Femur (tissue), 1 donor: ENCODE measurements at places on chromosomes 5 and 9.

DNA sequence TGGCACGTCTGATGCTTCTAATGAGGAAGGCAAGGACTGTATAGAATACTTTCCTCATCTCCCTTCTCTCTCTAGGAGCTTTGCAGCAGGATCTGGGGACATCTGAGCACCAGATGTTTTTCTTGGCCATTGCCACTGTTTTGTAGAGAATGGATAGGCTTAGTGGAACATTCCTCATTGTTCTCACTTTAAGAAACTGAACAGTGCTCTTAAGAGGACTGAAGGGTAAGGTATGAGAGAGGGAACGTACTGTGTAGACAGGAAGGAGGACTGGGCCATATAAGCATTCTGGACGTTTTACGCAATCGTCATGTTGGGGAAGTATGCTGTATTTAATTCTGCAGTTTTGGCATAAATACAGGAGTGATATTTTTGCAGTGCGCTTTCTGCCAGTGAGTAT is 70.6 kb downstream of the SMARCA2 start:
- DNase-seq = peak; percentile 62

- no peak for DNase-seq
Measured at GRCh38 chr5:93584596-93585040, 1.6 kb downstream of the NR2F1 start.

- no peak for DNase-seq
Measured at GRCh38 chr5:109692852-109693251, 3.1 kb downstream of the MAN2A1 start.

GRCh38 chr5:10468256-10468655 is 26.6 kb downstream of the ROPN1L start:
- no peak for DNase-seq

DNA sequence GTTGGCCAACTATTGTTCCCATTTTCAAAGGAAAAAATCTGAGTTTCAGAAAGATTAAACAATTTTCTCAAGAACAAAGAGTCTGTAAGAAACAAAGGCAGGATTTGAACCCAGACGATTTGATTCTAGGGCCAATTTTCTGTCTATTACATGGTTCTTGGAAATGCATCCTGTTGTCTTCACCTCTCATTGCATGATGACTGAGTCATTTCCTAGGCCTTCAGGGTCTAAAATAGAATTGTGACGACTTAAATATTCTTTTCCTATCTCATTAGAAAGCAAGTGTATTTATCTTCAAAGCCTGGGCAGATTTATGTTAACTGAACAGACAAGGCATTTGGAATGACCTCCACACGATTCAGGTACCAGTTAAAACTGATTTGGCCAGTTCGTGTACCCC is 512.9 kb downstream of the NTRK2 start:
- no peak for DNase-seq

DNA sequence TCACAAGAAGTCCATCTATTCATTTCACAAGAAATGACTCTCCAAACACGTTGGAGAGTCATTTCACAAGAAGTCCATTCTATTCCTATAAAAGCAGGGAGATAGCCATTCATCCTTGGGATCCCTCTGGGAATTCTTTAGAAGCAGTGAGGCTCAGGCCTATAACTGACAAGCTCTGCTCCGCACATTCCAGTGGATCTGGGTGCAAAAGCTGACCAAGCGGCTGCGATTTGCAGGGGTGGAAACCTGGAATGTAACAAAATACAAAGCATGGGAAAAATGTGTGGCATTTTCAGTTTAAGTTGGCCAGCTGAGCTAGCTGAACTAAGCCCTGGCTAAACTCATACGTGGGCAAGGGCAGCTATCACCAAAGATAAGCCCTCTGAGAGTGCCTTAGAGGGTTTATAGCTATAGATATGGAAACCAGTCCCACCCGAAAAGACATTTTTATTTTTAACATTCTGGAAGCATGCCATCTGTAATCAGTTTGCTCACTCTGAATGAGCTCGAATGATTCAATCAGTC is 8.7 kb downstream of the TAS2R1 start:
- DNase-seq = no peak

DNA sequence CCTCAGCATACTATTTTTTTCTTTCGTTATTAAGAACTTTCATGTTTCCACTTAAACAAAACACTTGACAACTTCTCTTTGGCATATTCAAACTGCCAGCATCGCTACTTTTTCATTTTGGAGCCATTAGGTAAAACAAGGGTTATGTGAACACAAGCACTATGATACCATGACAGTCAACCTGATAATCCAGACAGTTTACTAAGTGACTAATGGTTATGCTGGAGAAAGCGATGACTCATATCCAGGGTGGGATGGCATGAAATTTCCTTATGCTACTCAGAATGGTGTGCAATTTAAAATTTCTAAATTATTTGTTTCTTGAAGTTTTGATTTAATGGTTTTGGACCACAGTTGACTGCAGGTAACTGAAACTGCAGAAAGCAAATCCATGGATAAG is 29.9 kb upstream of the PRSS3 start:
- DNase-seq = no peak

DNA sequence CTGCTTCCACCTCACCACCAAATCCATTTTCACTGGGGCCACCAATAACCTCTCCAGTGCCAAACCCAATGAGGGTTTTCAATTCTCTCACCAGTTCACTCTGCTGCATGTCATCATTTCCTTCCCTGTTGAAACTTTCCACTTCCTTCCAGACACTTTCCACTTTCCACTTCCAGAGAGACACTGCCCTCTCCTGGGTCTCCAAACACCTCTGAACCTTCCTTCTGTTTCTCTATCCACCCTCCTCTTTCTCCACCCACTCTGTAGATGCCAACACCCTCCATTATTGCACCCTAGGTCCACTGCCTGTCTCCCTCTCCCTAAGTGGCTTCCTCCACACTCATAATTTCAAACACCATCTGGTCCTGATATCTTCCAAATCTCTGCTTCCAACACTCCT is 39.6 kb downstream of the PDE6A start:
- no peak for DNase-seq
